ENCODE measurements at places on chromosomes 12 and 14.

GRCh38 chr14:75805646-75806045, 144.6 kb downstream of the TTLL5 start:
- no peak for DNase-seq

GRCh38 chr12:88763536-88764100, 183.3 kb upstream of the KITLG start:
- DNase-seq, result no peak

GRCh38 chr12:85834378-85834777, 1.8 kb downstream of the RASSF9 start:
- DNase-seq, result no peak

DNA sequence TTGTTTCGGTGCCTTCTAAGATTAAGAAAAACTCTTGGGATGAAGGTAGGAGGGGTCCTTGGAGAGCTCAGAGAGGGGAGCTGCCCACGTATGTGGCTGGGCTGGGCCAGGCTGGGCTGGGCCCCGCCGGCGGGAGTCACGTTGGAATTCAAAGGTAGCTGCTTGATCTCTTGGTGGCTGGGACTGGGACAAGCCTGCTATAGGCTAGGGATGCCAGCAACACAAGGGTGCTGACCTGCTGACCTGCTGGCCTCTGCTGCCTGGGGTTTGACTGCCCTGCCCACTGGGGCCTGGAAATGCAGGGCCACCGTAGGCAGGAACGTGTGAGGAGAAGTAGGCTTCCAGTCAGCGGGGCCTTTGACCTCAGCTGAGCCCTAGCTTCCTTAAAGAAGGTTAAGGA, 52.8 kb upstream of the GTF2A1 start:
- DNase-seq, result no peak

DNA sequence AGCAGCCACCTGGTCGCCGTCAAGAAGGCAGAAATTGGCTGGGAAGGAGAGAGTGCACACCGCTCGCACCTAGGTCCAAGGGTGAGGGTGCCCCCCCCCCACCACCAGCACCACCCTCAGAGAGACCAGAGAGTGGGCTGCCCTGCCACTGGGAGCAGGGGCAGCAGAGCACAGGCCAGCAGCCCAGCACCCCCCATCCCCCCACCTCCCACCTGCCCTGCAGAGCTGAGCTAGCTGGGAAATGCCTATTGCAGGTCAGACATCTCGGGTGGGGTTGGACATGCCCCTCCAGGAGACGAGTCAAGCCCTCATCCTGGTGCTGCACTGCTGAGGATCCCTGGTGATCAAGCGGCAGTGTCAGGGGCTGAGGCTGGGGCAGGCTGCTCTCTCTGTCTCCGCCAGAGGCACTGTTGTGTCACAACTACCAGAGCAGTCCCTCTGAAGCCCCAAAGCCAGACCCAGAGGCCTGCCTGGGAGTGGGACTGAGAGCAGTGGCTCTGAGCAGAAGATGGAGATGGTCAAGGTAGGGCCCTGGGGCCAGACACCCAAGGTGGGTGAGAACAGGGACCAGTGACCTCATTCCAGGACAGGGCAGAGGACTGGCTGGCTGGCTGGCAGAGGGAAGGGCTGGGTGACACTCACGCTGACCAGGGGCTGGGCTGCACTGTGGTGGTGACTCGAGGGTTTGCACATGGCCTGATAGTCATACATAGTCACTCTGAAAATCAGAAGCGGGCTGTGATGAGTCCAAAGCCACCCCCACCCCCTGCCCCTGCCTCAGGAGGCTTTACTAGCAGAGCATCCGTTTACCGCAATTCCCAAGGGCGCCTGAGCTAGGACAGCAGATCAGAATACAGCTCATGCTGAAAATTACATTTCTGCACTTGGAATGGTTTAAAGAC, 19.7 kb upstream of the LRTM2 start:
- DNase-seq, result no peak

DNA sequence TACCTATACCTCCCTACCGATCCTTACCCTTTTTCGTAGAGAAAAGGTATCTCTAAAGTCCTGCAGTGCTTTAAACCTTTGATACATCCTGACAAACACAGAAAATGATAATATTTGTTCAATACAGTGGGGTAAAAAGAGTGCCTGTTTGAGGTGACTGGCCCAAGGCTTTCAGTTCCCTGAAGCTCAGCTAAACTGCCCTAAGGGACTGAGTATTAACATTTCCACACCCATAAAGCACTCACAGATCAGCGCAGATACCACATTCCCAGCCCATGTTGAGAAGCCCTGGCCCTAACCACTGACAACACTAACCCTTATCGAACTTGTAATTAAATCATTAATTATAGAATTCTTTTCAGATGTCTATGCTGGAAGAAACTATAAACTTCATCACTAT, 108.7 kb downstream of the DIP2B start:
- DNase-seq, result no peak

GRCh38 chr12:125134576-125134975, 69.3 kb downstream of the AACS start:
- no peak for DNase-seq

- DNase-seq, result no peak
Measured at GRCh38 chr12:121812320-121812871, 8.6 kb downstream of the SETD1B start.

DNA sequence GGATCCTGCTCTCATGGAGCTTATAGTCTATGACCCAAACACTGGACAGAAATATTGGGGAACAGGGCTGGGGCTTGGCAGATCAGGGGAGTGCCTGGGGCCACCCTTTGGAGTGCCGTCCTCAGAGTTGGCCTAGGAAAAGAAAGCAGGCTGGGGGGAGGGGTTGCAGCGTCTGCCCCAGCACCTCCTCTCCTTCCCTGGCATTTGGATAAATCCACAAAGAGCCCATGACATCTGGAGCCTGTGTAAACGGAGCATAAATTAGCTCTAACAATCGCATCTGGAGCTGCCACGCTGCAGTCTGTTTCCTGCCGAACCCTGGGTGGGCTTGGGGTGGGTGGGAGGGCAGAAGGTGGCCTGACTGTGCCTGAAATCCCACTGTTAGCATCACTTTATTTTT, 63.8 kb downstream of the MVK start:
- no peak for DNase-seq

- DNase-seq, result peak; percentile 43
Measured at GRCh38 chr12:26971963-26972362, 33.7 kb downstream of the FGFR1OP2 start.

DNA sequence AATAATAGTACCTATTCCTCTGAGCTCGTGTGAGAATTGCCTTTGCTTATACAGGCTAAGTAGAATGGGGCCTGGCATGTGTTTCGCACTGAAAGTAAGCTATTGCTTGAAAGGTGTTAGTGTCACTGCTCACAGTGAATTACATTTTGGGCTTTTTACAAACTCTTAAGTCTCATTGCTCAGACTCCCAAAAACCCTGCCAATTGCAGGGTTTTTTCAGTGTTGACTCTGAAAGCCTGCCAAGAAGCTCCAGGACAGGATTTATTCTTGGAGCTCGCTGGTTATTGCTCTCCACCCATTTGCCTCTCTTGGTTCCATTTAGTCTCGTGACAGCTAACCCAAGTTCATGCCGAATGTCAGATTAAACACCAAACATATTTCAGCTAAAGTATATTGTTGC, 39.8 kb downstream of the NOPCHAP1 start:
- no peak for DNase-seq

DNA sequence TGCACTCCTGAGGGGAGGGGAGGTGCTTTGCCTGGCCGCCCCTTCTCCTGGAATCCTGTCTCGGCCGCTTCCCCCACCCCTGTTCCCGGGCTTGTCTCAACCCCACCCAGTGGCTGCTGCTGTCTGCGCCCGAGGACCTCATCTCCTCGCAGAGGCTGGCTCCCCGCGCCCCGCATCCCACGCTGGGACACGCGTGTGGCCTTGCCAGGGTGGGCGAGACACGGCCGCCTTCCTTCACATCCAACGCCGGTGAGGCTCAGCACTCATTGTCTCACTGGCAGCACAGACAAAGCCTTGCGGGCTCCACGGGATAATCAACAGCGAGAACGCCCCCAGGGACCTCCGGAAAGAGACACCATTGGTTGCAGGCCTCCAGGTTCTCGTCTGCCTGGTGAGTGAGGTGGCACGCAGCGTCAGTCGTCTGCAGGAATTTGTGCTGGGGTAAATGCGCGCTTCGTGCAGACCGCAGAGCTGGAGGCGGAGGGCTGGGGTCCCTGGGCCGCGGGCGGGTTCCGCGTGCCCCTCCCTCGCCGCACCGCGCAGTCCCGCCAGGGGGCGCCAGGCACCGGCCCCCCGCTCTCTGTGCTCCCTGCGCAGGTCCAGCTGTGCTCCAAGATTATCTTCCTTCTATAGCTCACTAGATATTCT, 26.8 kb downstream of the CCDC177 start:
- DNase-seq, result no peak

DNA sequence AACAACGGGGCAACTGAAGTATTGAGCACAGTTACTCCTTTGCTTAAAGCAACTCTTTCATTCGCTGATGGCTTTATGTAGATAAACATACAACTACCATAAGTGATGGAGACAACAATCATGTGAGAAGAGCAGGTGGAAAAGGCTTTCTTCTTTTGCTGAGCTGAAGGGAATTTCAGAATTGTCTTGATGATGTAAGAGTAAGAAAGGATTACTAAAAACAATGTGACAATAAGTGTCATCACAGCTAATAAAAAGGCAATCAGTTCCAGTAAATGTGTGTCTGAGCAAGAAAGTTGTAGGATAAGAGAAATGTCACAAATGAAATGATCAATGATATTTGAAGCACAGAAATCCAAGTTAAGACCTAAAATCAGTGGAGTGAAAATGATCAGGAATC, 647 bp downstream of the OR6C70 start:
- DNase-seq, result no peak

DNA sequence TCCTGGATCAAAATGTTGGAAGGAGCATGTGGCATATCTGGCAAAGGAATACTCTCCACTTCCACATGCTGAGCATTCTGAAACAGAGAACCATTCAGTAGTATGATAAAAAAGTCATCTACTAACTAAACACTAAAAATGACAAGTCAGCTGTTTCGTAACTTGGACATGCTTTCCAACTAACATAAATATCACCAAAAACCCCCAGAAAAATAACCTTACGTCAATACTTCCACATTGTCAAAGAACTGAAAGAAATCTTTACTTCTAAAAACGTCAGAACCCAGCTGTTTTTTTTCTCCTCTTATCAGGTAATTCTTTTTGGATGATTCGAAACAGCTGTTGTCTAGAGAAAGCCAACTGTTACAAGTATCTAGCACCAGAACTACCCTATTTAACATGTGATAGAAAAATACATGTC, 8.2 kb downstream of the WBP11 start:
- no peak for DNase-seq

- DNase-seq, result no peak
Measured at GRCh38 chr14:101191101-101191720, 287.7 kb upstream of the RTL1 start.

DNA sequence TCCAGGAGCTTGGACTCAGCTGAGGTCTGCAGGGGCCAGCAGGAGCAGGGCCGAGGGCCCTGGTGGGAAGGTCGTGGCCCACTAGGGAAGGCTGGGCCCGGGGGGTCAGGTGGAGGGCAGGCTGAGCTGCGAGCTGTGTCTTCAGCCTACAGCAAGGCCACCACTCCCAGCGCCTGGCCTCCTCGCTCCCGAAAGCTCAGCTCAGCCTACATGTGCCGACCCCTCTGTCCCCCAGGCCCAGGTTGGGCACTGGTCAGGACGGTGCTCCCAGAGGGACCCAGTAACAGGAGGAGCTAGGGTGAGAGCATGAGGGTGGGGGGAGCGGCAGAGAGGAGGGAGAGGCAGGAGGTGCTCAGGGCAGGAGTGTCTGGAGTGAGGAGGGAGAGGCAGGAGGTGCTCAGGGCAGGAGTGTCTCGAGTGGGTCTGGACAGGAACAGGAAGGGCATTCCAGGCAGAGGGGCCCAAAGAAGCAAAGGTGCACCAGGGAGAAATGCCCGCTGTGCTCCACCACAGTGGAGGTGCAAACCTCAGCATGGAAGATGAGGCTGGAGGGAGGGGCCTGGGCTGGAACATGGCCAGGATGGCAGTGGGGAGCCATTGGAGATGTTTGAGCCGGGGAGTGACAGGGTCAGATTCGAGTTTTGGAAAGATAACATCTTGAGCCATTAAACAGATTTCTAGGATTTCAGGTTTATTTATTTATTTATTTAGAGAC, 29.1 kb upstream of the GPR132 start:
- DNase-seq, result no peak

DNA sequence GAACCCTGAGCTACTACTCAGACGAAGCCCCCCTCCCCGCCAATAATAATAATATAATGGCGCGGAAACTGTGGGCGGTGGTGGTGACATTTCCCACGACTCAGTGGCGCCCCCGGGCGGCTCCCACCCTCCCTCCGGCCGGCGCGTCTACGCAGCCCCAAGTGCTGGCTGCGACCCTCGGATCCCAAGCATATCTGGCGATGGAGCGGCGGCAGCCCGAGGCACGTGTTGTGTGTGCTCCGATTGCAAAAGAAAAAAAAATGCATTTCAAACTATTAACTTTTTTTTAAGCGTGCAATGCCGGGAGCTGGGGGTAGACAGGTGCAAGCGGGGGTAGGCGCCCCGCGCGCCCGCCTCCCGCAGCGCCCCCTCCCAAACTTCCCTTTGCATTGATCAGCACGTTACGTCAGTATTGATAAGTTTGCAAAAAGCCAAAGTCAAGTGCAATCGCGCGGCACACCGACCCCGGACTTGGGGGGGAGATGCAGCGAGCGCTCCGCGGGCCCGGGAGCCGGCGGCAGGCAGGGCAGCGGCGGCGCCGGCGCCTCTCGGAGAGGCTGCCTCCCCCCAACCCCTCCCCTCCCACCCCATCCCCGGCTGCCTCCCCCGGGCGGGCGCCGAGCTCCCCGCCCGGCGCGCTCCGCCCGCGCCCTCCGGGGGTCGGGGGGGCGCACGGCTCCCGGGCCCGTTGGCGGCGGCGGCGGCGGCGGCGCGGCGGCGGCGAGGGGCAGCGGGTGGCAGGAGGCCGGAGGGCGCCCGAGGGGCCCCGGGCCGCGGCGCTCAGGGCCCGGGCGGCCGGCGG, 113.1 kb upstream of the MYL2 start:
- no peak for DNase-seq

GRCh38 chr14:96693987-96694386, 103.2 kb upstream of the VRK1 start:
- DNase-seq, result no peak

DNA sequence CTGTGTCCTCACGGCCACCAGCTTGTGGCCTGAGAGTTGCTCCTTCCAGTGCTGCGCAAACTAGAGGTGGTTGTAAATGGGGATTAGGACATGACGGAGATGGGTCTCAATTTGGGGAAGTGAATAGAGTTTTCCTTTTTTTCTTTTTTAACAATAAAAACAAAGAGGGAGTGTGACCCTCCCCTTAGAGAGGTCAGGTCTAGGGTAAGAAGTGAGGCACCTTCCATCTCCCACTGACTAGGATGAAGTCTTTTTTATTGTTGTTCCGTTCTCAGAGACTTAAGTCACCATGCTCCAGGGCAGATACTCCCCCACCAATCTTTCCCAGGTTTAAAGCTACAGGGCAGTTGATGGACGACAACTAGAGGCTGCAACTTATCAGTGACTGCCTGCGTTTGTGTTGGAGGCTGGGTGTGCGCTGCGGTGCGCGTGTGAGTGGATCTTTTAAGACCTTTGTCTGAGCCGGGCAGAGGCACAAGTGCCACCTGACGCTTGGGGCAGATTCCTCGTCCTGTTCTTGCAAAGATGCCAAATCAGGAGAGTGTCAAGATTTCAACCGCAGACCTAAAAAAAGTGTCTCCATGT, 2.1 kb upstream of the GSC start:
- DNase-seq, result no peak

Measured in activated CD4-positive, alpha-beta T cell treated with anti-CD3 and anti-CD28 coated beads, Interleukin-2, amount 50 U/mL, for 4 hours (primary cell).